ENCODE measurements at places on chromosomes 7 and 10.

GRCh38 chr10:93352638-93353383 lies 129.3 kb downstream of the MYOF start:
- no peak for DNase-seq

- no peak for DNase-seq
These were observed 200.5 kb downstream of the HERPUD2 start for GRCh38 chr7:35494407-35494806.

DNA sequence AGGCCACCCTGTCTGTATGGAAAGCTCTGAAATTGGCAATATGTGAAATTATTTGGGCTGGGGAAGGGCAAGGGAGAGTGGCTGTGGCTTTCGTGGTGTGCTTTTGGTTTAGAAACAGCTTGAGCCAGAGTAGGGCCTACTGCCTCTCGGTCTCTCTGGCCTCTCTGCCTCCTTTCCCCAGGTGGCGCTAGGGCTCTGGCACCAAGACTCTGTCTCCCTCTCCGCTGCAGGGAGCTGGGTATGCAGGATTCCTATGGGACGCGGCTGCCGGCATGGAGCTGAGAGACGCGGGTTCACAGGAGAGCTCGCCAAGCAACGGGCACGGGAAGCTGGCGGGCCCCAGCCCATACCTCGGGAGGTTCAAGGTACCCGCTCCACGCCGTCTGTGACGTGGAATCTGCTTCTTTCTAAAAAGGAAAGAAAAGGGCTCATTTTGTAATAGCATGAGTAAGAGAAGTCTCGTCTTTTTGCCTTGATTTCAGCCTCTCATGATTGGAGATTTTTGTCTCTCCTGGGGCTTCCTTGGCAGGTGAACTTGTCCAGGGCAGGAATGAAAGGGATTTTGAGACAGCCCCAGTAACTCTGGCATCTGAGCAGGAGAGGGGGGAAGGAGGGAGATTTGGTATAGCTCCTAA lies 105.1 kb upstream of the ANLN start:
- no peak for DNase-seq

DNA sequence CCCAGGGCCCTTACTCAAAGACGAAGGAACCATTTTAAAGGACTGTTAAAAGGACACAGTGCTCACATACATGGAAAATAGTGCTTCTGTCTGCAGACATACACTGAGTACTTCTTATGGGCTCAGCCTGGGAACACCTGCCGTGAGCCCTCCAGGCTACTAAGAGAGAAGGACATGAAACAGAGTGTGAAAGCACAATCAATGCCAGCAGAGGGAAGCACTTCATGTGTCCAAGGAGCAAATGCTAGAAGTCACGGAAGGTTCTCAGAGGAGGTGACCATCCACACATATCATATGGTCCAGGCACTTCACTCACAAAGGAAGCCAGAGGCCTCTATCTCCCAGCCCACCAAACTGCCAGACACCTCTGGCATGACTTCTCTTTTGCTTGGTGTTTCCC lies 15.5 kb downstream of the ELMO1 start:
- no peak for DNase-seq

- no peak for DNase-seq
These were observed 10.6 kb upstream of the LIPM start for GRCh38 chr10:88791924-88792323.

DNA sequence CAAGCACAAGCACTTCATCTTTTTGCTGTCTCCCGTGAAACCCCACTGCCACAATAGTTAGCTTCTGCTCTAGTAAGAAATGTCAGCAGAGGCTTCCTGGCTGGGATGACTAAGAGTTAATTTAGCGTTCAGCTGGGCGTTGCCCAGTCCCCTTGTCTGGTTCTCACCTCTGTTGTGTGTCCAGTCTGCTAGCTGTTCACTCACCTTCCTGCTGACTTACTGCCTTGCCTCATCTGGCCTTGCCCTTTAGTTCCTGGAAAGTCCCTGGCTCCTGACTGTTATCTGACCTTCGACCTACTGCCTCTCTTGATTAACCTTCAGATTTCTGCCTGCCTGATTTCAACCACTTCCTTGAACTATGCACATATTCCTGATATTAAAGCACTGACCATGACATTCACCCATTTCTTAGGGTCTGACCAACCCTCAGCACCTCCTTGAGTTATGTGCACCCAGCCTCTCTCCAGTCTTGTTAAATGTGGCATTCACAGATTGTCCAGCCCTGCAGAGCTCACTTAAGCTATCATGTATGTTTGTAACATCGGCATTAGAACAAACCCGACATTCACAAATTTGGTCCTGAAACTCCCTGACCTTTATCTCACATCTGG lies 30.3 kb downstream of the C7orf33 start:
- no peak for DNase-seq

Measured in thoracic aorta (tissue), 2 donors.